Activated CD4-positive, CD25-positive, alpha-beta regulatory T cell treated with anti-CD3 and anti-CD28 coated beads, Interleukin-2, amount 50 U/mL, for 16 hours (primary cell): ENCODE measurements at places on chromosomes 1 and 21.
A peak's percentile ranks its signal among the peaks of the same experiment; 100 is the strongest.

DNA sequence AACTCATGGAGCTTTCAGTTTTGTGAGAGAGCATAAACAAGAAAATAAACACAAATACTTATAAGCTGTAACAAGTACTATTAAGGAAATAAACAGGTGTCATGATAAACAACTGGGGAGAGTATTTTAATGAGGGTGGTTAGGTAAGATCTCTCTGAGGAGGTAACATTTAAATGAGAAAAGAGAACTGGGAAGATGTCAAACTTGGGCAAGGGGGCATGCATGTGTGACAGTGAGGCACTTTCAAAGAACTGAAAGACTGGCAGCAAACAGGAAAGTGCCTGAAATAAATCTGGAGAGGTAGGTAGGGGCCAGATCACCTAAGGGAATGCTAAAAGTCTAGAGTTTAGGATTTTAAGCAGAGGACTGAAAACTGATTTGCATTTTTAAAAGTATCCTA lies 37.8 kb downstream of the NSL1 start:
- DNase-seq: no peak

GRCh38 chr1:84006591-84006990 lies 7.7 kb upstream of the TTLL7 start:
- no peak for DNase-seq

- no peak for DNase-seq
Observed at GRCh38 chr1:208533746-208534598, 289.8 kb upstream of the PLXNA2 start.

DNA sequence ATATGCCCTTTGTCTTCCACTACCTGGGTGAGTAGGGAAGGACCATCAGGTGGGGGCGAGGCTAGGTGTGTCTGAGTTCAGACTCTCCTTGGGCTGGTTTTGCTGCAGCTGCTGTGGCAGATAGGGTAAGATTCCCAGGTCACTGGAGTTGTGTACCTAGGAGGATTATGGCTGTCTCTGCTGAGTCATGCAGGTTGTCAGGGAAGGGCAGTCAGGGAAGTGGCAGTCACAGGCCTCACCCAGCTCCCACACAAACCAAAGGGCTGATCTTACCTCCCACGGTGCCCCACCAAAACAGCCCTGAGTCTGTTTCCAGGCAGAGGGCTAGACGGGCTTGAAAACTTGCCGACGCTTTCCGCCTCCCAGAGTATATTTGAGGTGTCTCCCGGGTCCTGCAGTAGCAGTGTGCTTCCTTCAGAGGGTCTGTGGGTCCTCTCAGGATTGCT lies 201.6 kb upstream of the PLXNA2 start:
- DNase-seq: no peak

DNA sequence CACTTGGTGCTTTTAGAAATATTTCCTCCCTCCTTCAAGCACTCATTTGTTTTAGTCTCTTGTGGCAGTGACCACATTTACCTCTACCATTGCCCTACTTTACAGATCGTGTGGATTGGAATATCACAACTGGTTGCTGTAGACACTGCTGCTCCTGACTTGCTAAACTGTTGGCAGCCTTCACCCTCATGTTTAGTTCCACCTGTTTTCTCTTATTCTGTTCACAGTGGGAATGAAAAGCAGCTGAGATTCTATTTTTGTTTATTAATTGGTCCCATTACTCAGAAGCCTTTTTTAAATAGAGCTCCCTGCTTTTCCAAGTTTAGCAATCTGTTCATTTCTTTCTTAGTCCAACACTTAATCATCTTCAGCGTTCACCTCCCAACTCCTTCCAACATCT lies 308.9 kb downstream of the RWDD3 start:
- DNase-seq: no peak

- no peak for DNase-seq
Observed at GRCh38 chr1:149945206-149945605, 8.5 kb upstream of the MTMR11 start.

DNA sequence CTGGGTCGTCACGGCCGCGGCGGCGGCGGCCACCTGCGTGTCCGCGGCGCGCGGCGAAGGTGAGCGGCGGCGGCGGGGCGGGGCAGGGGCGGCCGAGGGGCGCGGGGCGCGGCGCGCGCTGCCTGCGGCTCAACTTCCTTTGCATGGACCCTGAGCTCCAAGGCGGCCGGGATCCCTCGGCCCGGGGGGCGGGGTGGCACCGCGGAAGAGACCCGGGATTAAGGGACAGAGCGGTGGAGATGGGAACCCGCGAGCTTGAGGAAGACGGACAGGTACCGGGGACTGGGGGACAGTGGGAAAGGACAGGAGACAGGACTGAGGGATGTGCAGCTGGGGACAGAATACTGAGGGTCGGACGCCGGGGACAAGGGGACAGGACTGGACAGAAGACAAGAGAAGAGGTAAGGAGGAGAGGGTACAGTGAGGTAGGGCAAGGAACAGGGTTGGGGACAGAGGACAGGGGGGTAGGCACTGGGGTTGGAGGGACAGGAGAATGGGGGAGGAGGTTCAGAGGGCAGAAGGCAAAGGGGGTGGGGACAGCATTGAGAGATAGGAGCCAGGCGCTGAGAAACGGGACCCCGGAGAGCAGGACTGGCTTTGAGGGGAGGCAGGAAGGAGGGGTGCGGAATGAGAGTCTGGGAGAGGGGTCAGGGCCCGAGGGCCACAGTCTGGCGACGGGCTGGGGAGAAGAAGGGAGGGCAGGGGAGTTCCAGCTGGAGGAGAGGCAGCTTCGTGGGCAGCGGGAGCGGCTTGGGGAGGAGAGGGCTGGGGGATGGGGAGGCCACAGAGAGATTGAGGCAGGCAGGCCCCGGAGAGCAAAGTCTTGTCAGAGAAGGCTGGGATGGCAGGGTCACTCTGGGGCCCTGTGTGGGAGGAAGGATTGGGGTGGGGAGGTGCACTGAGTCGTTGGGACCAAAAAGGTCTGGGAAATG lies 648 bp downstream of the EPHA8 start:
- DNase-seq: no peak

GRCh38 chr1:226411619-226412018 lies 3.7 kb upstream of the PARP1 start:
- DNase-seq: no peak

DNA sequence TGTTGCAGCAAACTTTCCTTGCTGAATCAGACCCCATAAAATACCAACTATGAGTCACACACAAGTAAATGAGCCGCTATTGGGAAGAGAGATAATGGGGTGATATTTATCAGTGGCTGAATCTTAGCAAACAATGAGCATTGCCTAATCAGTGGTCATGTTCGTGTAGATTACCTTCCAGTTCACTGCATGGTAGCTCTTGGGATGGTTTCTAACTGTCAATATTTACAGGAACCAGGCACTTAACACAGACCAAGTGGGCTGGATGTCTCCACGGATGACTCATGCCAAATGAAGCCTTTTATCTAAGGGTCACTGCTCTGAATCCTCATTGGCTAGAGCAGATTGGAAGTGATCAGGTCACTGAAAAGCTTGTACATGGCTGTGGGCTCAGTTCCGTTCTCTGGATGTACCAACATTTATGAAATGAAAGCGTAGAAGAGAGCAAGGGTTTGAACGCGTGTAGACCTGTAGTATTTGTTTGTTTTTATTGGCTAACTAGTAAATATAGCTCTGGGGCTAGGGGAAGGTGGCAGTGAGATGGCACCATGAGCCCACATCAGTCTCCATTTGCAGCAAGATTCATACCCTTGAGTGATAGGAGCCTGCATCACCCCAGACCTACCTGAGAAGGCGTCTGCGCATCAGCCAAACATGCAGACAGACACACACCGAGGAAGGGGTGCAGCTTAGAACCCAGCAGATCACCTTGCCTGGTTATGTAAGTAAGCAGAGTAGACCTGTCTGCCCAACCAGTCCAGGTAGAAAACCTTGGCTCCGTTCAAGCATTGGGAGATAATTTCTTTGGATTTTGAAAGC lies 153.3 kb downstream of the TOMM20 start:
- no peak for DNase-seq

GRCh38 chr1:64062529-64062928 lies 140.9 kb upstream of the UBE2U start:
- no peak for DNase-seq

DNA sequence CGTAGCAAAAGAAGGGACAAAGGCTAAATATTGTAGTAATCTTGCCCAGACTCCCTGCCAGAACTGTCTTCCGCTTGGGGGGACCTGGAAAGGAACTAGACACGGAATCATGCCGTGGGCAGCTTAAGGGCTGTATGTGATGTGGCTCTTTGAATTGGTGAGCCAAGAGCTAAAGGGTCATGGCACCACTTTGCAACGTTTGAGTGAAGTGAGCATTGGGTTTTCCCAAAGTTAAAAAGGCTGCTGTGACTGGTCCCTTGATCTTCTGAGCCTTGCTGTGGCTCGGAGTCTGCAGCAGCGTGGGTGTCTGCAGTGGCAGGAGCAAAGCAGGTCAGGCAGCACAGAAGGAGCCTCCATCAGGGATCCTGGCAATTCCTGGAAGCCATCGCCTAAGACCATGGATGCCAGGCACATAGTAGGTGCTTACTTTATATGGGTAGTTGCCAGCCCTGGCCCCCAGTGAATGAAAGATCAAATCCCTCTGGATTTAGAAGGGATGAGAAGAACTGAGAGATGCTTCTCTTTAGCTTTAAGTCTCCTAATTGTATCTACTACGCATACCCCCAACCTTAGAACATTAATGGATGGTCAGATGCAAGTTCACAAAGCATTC lies 1.8 kb downstream of the SMYD2 start:
- no peak for DNase-seq

DNA sequence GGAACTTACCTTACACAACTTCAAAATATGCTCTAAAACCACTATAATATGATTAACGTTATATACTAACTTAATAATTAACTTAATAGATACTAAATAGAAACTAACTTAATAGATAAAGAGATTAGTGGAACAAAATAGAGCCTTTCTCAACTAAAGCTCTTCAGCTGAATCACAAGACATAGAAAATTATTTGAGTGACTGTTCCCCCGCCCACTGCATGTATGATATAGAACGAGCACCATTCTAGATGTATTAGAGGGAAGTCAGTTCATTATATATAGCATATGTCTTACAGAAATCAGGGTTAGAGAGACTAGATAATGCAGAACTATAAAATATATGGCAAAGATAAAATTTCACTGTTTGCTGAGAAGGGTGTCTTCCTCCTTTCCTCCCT lies 16.3 kb downstream of the LYPLAL1 start:
- no peak for DNase-seq

- DNase-seq: no peak
Observed at GRCh38 chr1:64745181-64745985, 508 bp downstream of the RAVER2 start.

DNA sequence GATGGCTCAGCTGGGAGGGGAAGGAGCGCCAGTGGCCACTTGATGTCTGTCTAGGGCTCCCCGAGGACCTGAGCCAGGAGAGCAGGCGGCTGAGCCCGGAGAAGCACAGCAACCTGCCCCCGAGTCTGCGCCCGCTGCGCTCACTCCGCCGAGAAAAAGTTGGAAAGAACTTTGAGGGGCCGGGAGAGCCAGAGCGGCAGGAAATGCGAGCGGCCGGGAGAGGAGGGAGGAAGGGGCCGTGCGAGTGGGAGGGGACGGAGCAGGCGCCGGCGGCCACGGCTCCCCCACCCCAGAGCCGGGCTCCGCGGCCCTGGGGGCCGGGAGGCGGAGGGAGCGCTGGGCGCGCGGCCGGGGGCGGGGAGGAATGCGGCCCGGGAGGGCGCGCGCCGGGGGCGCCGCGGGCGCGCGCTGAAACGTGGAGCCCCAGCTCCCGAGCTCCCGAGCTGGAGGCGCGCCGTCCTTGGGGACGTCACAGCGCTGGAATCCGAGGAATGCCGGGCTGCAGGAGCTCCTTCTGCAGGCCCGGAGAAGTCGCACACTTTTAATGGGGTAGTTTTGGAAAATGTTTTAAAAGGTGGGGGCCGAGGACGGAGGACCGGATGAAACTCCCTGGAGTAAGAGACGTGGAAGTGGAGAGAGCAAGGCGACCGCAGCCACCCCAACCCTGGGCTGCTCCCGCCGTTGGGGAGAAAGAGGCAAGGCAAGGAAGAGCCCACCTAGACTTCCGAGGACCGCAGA lies at the start of gene PTPN14:
PTPN14 (minus strand) TSS at position 167 of the 738 bp plus-strand sequence. CDS start 86,799 bp downstream, outside the sequence.
- DNase-seq: no peak

DNA sequence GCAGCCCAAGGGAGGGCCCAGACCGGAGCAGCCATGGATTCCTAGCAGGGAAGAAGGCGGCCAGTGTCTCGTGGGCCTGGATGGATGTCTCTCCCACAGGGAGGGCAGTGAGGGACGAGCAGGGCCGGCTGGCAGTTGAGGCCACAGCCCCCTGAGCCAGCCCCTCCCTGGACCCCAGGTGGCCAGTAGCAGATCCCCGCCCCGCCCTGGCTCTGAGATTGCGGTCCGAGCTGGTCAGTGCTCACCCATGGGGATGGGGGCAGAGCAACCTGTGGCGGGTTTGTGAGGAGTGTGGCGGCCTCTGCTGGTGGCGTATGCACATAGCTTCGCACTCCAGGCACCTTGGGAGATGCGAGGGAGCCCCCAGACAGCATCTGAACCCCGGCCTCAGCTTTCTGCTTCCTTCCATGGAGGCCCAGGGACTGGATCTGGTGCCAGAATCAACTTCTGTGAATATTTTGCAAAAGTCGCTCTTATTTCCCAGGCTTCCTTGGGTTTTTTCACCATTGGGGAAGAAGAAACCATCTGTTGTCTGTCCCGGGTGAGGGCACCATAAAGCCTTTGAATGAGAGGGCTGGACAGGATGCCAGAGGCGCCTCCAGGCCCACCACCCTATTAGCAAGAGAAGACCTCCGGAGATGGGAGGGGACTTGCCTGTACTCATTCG lies 8.4 kb upstream of the KCNN3 start:
- DNase-seq: peak; percentile 42

- no peak for DNase-seq
Observed at GRCh38 chr21:42674351-42674940, 21.0 kb downstream of the PDE9A start.

DNA sequence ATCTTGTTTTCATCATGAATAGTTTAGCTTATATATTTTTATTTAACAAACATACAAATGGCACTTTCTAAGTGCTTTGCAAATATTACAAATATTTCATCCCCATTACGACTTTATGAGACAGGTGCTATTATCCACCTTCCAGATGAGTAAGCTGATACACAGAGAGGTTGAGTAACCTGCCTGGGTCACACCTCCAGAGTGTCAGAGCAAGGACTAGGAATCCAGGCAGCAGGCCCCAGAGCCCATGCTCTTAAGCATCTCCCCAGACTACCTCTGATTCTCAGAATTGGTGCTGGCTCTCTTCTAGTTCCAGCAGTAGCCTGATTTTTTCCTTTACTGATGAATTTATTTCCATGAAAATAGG lies 40.0 kb downstream of the EPHB2 start:
- DNase-seq: no peak

- no peak for DNase-seq
Observed at GRCh38 chr1:93434987-93435386, 12.9 kb upstream of the FNBP1L start.

- peak; percentile 58 for DNase-seq
Observed at GRCh38 chr1:3530926-3531818, 76.7 kb downstream of the ARHGEF16 start.

DNA sequence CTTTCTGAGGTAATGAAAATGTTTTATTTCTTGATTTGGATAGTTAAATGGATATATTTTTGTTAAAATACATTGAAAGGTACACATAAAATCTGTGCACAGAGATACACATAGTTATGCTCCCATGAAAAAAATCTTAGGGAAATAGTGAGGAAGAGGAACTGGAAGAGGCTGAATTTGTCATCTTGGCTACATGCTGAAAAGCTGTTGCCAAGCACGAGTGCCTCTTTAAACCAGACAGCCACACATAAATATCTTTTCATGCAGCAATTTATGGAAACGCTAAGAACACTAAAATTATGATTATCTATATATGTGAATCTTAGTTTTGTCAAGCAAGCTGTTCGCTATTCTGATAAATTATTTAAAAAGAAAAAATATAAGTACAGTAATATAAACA lies 12.8 kb upstream of the ADAR start:
- no peak for DNase-seq
